NCI-H345 (cell line): ENCODE measurements at places on chromosomes 3 and 15.

DNA sequence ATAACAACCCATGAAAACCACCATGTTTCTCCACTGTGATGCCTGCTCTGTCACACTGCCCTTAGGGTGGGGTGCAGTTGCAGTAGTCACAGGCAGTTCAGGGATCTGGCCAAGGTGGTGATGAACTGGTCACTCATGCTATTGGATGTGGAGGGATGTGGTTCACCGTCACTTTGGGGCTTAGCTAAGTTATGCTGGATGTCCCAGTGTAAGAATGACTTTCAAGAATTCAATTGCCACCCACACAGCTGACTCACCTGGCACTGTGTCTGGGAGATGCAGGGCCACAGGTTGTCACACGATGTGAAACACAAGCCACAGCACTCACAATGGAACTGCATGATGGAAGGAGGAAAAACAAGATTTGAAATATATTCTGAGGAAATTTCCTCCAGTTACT lies 146.1 kb upstream of the CTNNB1 start:
- no peak for DNase-seq

DNA sequence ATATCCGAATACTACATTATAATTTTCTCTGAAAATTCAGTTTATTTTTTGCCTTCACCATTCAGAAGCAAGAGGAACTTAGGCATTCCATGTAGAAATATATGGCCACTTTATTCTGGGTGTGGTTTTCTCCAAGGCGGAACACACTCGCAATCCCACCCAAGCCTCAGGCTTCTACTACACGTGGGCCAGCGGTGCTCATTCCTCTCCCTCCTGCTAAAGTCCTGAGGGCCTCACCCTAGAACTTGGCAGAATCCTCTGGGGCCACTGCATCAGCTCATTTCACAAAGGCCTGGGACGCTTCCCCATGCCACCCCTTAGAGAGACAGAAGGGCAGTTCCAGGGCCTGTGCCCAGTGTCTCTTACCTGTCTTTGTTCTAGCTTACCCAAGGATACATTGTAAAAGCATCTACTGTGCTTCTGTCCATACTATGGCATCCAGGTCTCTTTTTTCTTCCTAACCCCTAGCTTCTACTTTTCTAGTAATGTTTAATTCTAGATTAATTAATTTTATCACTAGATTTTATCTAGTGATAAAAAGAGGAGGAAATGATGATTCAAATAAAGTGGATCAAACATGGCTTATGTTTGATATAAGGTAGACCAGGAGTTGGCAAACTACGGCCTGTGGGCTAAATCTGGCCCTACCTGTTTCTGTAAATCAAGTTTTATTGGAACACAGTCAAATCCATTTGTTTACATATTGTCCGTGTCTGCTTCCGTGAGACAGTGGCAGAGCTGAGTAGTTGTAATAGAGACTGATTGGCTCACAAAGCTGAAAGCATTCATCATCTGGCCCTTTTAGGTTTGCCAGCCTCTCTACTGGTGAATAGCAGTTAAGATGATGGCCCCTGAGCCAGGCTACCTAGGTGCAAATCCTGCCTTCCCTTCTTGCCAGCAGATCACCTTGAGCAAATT lies 29.8 kb downstream of the LARS2 start:
- peak; percentile 77 for DNase-seq

- peak; percentile 28 for DNase-seq
These were observed 627 bp downstream of the DUSP7 start for GRCh38 chr3:52055537-52056351.

DNA sequence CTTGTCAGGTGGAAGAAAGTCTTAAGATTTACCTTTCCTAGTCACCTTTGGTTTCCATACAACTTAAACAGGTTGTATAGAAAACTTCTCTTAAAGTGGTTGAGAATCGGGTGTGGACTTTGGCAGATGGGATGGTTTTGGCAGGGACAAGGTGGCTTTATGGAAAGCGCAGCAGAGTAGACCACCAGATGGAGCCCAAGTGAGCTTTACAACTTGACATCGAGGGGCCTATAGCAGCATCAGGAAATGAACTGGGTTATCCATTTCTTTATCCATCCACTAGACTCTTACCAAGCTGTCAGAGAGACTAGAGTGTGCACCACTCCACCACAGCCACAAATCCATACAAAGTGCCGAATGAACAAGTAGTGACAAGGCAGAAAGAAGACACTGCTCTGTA lies 85.3 kb upstream of the MBNL1 start:
- peak; percentile 11 for DNase-seq

- DNase-seq: no peak
These were observed 178.4 kb upstream of the SLC2A2 start for GRCh38 chr3:171204942-171205341.

GRCh38 chr3:145983101-145983500 lies 177.9 kb downstream of the PLOD2 start:
- no peak for DNase-seq

GRCh38 chr3:43871627-43872245 lies 181.0 kb downstream of the ABHD5 start:
- DNase-seq: no peak

DNA sequence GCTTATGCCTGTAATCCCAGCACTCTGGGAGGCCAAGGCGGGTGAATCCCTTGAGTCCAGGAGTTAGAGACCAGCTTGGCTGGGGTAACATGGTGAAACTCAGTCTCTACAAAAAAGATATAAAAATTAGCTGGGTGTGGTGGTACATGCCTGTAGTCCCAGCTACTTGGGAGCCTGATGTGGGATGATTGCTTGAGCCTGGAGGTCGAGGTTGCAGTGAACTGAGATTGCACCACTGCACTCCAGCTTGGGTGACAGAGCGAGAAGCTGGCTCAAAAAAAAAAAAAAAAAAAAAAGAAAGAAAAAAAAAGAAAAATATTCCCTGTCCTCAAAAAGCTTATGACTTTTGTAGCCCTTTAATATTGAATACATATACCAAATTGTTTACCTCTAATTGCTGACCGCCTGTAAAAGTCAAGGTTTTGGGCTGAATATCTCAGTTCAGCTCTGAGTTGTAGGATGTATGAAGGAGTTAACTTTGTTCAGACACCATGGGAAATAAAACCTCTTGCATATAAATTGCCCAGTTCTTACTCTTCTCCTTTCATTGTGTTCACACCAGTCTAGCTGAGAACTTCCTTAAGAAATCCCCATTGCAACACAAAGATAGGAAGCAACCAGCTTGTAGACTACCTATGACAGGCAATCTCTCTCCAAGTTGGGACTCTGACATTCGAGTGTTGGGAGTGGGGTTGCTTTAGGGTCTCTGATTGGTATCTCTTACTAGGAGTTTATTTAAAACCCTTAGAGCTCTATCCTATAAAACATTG lies 97.6 kb upstream of the RASGRP1 start:
- DNase-seq: no peak

GRCh38 chr15:61575597-61575996 lies 346.5 kb upstream of the RORA start:
- no peak for DNase-seq

GRCh38 chr15:92407916-92408315 lies 14.2 kb downstream of the ST8SIA2 start:
- DNase-seq: no peak

GRCh38 chr3:120568202-120568531 lies 28.0 kb upstream of the NDUFB4 start:
- DNase-seq: no peak

DNA sequence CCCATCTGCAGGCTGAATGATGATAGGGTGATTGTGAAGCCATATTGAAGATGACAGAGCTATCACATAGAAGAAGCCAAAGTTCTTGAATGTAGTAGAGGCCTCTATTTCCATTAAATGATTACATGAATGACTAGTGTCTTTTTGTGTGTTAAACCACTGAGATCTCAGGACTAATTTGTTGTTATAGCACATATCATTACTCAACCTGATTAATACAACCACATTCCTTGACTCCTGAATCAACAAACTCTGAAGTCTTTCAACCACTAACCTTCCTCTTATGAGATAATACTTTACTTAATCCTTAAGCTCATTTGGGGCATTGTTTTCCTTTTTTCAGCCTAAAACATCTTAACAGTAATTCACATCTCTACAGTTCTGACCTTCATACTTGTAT lies 564.5 kb upstream of the ADAMTS9 start:
- DNase-seq: no peak

GRCh38 chr3:146156666-146157314 lies 4.2 kb downstream of the PLOD2 start:
- DNase-seq: no peak

GRCh38 chr15:48966595-48967301 lies 3.0 kb upstream of the SHC4 start:
- no peak for DNase-seq

- no peak for DNase-seq
These were observed 79.8 kb downstream of the NECTIN3 start for GRCh38 chr3:111151438-111151837.

- peak; percentile 35 for DNase-seq
These were observed 817 bp downstream of the USP3 start for GRCh38 chr15:63504979-63505841.

GRCh38 chr3:166829896-166830295 lies 550.2 kb downstream of the ZBBX start:
- DNase-seq: no peak

- no peak for DNase-seq
These were observed 545.8 kb downstream of the FOXP1 start for GRCh38 chr3:71037775-71038174.

GRCh38 chr3:39383045-39383880 lies at the start of gene SLC25A38:
SLC25A38 (plus strand) TSS chr3:39383370; CDS start chr3:39383725, 355 bp downstream.
- no peak for DNase-seq

GRCh38 chr3:127754411-127755304 lies 67.7 kb downstream of the MGLL start:
- no peak for DNase-seq

DNA sequence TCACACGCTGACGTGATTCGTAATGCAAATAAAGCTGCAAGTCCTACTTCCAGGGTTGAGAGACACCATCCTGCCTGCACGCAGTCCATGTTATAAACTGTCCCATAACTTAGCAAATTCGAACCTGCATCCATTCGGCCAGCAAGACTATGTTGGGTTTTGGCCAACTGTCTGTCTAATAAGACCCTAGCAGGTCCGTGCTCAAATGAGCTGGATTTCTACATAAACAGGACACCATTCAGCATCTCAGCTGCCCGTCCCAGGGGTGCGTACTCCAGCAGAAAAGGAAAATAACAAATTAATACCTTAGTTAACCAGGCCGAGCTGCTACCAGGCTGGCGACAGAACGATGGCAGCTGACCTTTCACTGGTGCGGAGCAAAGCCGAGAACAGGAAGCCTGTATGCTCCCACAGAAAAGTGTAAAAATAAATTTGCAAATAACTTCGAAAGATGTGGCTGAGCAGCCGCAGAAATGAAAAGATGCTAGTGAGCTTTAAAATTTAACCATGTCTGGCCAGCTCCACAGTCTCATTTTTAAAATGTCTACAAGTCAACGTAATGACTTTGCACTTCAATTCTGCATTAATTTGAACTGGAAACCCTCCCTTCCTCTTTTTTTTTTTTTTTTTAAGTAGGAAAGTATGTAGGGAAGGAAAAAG lies 97.1 kb upstream of the SNRPA1 start:
- DNase-seq: no peak

- DNase-seq: no peak
These were observed 5.8 kb downstream of the TRA2B start for GRCh38 chr3:185931777-185932612.

DNA sequence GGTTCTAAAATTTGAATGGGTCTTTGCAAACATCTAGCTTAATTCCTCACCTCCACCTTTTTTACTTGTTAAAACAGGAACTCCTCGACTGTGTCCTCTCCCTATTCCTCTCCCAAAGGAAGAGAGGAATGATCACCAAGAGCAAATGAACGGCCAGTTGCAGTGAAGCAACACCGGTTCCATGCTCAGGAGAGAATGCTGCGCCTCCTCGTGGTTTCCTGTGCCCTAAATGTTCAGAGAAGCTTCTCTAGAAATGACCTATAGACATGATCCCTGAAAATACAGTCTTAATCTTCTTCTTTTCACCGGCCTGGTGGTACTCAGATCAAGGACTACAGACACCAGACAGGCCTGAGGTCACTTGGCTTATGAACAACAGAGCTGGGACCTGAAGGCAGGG lies 65.1 kb upstream of the GUCA1C start:
- no peak for DNase-seq

DNA sequence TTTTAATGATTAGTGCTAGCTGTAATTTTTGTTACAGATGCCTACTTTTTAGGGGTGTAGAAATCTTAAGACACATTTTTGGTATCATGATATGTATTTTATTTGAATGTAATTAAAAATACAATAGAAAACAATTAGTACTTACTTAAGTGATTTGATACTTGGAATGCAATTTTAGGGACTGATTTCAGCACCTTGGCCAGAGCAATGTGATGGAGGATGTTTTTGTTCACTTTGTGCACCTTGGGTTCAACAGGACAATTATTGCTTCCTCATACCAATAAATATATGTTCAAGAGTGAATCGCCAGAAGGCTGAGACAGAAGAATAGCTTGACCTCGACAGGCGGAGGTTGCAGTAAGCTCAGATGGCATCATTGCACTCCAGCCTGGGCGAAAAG lies 22.3 kb downstream of the GMNC start:
- no peak for DNase-seq

DNA sequence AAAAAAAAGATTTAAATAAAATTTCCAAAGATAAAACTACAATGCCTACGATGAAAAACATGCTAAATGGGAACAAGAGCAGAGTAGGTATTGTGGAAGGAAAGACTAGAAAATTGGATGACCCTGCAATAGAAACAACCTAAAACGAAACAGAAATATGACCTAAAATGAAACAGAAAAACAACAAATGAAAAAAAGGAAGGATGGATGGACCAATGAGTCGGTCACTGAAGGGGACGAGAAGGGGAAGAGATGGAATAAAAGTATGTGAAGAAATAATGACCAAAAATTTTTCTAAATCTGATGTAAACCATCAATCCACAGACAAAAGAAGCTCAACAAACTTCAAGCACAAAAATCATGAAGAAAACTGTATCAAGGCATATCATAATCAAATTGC lies 44.8 kb downstream of the TBC1D2B start:
- DNase-seq: no peak
